ENCODE measurements at places on chromosomes 16 and 17.

DNA sequence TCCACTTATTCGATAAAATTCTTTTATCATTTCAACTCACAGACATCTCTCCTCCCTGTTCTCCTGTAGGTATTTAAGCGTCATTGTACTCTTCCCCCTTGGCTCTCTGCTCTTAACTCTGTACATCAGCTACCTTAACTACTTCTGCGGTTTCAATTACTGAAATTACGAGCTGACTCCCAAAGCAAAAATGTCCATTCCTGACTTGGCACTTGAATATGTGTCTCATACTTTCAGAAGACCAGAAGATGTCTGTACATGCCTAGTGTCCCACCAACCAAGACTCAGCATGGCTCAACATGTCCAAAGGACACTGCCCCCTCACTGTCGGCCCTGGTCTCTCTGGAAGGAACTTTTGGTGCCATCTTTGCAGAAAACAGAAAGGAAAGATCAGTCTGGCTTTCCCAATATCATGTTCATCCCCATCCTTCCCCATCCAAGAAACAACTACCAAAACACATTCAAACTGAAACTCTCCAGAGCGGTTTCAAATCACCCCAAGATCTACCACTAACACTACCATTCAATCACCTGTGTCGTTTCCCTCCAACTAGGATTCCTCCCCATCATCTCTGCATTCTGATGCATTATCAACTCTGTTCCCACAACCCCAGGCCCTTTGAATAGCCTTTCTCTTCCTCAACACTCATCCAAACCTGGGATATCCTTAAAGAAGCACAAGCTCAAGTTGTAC, 74.9 kb downstream of the ZFHX3 start:
- no peak for DNase-seq

DNA sequence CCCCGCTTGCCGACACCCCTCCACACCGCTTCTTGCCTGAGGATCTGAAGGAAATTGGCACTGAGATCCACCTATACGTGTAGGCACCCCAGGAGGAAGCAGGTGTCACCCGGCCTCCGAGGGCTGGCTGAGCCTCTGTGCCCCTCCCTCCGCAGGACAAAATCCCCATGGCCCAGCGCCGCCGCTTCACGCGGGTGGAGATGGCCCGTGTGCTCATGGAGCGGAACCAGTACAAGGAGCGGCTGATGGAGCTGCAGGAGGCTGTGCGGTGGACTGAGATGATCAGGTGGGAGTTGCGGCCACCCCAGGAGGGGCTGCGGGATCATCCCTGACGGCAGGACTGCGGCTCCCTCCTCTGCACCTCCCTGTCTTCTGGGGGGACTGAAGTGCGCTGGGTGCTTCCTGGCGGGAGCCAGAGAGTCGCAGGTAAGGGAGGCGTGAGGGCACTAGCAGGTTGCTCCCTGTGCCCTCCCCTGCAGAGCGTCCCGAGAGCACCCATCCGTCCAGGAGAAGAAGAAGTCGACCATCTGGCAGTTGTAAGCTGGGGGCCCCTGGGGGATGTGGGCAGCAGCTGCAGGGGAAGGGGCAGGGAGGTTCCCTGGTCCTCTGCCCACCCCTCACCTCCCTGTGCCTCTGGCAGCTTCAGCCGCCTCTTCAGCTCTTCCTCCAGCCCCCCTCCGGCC, 9.0 kb downstream of the NME3 start:
- DNase-seq, result no peak

DNA sequence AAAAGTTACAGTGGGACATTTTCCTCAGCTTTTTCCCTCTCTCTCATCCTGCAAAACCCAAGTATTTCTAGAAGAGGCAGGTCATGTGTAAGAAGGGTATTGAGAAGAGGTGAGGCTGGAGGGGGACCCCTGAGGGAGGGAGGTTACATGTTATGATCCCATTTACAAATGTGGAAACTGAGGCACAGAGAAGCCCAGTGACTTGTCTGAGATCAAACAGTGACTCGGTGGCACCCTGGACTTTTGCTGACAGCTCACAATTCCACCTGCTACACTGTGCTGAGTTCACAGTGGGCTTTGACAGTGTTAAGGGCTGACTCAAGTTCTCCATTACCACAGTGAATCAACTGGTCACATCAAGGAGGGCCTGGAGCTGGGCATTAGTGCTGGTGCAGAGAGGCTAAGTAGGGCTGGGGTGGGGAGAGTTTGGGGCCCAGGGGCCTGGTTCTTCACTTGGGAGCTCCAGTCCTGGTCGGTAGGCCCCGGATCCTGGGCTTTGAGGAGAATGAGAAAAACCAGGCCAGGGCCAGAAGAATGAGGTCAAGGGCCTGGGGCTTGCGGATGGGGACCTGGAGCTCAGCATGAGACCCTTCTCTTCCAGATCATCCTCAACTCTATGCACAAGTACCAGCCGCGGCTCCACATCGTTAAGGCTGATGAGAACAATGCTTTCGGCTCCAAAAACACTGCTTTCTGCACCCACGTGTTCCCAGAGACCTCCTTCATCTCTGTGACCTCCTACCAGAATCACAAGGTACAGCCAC, 26.0 kb downstream of the TBX4 start:
- DNase-seq, result no peak

DNA sequence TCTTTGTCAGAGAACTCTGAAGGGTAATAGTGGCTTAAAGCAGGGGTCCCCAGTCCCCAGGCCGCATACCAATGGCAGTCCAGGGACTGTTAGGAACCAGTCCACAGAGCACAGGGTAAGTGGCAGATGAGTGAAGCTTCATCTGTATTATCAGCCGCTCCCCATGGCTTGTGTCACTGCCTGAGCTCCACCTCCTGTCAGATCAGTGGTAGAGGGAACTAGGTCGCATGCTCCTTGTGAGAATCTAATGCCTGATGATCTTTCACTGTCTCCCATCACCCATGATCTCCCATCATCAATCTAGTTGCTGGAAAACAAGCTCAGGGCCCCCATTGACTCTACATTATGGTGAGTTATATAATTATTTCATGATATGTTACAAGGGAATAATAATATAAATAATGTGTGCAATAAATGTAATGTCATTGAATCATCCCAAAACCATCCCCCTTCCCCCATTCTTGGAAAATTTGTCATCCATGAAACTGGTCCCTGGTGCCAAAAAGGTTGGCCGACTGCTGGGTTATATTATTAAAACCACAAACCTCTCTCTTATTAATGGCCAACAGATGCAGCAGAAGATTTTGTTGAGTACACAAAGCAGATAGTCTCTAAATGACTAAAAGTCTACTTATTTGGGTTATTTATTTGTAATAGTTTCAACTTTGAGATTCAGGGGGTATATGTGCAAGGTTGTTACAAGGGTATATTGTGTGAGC, 782.7 kb downstream of the CDH11 start:
- peak; percentile 98 for DNase-seq

DNA sequence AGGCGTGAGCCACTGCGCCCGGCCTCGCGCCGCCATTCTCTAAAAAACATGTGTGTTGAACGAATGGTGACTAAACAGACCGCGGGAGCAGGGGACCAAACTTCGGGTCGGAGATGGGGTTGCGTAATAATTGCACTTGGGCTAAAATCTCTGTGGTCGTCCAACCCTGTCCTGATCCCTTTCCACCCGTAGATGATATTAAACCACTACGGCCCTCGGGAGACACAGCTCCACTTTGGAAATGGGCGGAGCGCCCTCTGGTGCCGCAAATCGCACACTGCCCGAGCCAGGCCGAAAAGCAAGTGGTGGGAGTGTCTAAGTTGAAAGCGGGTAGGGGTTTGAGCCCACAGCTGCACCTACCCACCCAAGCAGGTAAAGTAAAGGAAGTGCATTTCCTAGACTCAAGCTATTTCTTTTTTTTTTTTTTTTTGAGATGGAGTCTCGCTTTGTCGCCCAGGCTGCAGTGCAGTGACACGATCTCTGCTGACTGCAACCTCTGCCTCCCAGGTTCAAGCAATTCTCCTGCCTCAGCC, 17.0 kb downstream of the CAVIN1 start:
- peak; percentile 64 for DNase-seq

GRCh38 chr17:57876866-57877237, 27.0 kb upstream of the MRPS23 start:
- no peak for DNase-seq

GRCh38 chr17:63698381-63698885, 1.5 kb downstream of the LIMD2 start:
- no peak for DNase-seq

GRCh38 chr17:40095944-40096791, 4.2 kb downstream of the NR1D1 start:
- no peak for DNase-seq

DNA sequence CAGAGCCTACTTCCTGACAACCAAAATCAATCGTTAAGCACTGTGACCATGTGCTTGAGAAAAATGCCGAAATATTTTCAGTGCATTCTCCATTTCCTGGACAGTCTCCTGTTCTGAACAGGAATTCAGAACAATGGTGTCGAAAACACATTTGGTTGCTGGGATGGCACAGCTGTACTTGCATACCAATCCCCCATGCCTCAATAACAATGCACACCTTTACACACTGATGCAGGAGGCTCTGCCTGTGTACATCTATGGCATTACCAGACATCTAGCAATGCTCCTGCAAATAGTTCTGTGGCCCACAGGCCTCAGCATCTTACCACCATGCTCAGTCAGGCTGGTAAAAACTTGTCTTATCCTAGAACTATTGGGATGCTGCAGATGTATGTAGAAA, 6.2 kb downstream of the CHTF8 start:
- DNase-seq, result no peak

GRCh38 chr17:44996304-44996703, 28.2 kb upstream of the C1QL1 start:
- no peak for DNase-seq

- peak; percentile 58 for DNase-seq
Observed at GRCh38 chr17:17778308-17779014, 58.3 kb downstream of the SREBF1 start.

DNA sequence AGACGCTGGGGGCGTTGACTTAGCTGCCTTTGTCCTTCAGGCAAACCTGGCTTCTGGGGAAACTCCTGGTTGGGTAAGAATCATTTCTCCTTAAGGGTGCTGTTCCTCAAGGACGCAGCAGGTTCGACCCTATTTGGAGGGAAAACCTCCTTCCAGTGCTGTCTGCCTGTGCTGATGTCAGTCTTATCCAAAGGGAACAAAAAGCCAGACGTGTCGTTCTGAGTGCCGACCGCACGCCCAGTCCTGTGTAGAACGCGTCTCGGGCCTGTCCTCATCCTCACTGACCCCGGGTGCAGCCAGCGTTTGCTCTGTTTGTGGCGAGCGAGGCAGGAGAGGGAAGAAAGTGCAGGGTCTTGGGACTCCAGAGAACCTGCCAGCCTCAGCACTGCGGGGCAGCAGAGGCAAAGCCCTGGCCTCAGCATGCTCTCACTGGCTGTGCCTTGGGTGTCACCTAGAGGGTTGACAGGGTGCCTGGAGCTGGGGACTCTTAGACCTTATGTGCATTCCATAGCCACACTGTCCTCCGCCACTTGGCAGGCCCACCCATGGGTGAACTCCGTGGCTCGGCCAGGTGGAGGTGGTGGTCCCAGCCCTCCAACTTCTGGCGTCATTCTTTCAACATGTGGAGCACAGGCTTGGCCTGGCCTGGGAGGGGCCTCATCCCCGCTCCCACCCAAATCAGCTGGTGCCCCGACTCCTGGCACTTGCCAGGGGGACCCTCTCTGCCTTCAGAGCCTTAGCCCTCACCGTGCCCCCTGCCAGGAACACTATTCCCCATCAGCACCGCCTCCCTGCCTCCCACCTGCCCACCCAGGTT, 6.0 kb downstream of the SNN start:
- no peak for DNase-seq

DNA sequence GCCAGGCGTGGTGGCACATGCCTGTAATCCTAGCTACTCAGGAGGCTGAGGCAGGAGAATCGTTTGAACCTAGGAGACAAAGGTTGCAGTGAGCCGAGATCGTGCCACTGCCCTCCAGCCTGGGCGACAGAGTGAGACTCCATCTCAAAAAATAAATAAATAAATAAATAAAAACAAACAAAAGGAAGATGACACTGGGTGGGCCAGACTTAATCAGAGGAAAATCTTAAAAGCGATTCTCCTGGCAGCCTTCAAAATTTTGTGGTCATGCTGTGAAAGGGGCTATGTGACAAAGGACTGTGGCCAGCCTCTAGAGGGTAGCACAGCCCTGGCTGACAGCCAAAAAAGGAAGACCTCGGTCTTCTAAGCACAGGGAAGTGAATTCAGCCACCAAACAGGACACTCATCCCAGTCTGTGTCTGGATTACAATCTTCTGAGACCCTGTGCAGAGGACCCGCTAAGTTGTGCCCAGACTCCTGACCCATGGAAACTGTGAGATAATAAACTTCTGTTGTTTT, 391.1 kb downstream of the CNTNAP4 start:
- DNase-seq, result no peak

GRCh38 chr17:41500131-41500911, 5.1 kb downstream of the KRT13 start:
- DNase-seq, result peak; percentile 81

- no peak for DNase-seq
Observed at GRCh38 chr16:17026600-17027242, 444.0 kb downstream of the XYLT1 start.

GRCh38 chr16:48850097-48850770, 240.3 kb upstream of the N4BP1 start:
- DNase-seq, result no peak

DNA sequence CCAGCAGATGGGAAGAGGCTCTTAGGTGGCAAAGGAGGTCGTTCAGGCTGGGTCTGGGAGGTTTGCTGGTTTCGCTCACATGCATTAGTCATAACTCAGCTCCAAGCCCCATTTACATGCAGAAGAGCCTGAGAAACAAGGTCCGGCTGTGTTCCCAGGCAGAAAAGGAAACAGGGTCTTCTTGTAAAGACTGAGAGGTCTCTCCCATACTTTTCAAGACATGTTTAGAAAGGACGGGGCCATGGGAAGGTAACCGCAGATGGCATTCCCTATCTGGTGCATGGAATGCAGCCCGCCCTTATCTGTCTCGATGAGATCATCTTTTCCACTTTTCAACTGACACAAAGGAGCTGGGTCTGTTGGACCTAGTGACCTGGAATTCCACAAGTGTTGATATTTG, 389.0 kb upstream of the CDH11 start:
- DNase-seq, result peak; percentile 47

DNA sequence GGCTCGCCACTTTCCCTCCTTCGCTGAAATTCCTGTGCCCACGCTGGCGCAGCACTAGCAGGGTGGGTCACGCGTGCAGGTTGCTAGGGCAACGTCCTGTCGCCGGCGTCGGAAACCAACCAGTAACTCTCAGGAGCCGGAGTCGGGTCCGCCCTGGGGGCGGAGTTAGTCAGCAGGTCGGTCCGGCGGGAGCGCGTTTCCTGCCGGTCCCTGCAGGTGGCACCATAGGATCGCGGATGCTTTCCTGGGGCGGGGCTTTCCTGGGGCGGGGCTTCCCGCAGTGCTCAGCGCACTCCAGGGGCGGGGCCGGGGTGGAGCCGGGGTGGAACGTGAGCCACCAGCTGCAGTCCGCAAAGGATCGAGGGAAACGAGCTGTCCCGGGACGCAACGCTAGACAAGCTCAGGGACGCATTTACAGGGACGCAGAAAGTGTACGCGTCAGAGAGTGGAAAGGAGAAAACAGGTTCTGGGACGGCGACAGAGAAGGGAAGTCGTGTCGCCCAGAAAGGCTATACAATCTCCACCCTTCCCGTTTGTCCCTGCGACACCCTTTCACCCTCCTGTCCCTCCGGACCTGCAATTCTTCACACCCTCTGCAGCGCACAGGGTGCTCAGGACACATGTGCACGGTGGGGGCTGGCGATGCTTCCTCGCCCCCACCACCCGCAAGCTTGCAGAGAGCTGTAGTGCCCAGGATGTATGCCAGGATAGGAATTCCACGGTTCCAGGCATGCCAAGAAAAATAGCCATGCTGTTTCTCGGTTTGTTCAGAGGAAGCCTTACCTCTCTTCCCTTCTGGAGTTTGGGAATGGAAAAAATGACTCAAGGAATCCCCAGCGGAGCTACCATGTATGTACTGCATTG, 12.3 kb downstream of the COPZ2 start:
- peak; percentile 95 for DNase-seq
